Karpas-422 (cell line): ENCODE measurements at places on chromosomes 2 and 18.

GRCh38 chr2:100971221-100971620, 30.9 kb upstream of the RPL31 start:
- H3K36me3 ChIP-seq, result no peaks in the 10 kb centered on the region
- DNase-seq, result no peak
- H3K27me3 ChIP-seq, result no peaks in the 10 kb centered on the region
- H3K27ac ChIP-seq, result no peak overlapping the region

- H3K4me3 ChIP-seq, result no peak overlapping the region
- H3K36me3 ChIP-seq, result no peaks in the 10 kb centered on the region
- H3K4me1 ChIP-seq, result no peaks in the 10 kb centered on the region
- no peak for DNase-seq
- H3K27ac ChIP-seq, result no peak overlapping the region
Observed at GRCh38 chr18:67520351-67520921, 3.9 kb upstream of the DSEL start.

- H3K27me3 ChIP-seq, result no peaks in the 10 kb centered on the region
- DNase-seq, result peak; percentile 59
- no peaks in the 10 kb centered on the region for H3K36me3 ChIP-seq
- H3K4me3 ChIP-seq, result no peak overlapping the region
- no peak overlapping the region; the same call in 1 of the 2 replicates for H3K27ac ChIP-seq
- peaks cover 10% of the 10 kb centered on the region for H3K4me1 ChIP-seq
Observed at GRCh38 chr2:112794131-112794733, 9.9 kb upstream of the IL1A start.

DNA sequence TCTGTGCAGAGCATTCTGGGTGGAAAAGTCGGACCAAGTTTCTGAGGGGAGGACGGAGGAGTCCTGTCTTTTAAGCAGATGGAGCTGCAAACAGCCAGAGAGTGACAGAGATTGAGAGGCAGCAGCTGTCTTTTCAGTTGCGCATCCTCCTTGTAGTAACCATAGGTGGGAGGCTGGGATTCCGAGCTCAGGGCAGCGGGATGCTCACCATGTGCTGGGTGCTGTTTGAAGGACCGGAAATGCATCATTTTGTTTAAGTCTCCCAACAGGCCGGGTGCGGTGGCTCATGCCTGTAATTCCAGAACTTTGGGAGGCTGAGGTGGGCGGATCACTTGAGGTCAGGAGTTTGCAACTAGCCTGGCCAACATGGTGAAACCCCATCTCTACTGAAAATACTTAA, 93.4 kb downstream of the AGAP1 start:
- no peaks in the 10 kb centered on the region for H3K36me3 ChIP-seq
- H3K27me3 ChIP-seq, result no peaks in the 10 kb centered on the region
- no peak overlapping the region for H3K27ac ChIP-seq
- DNase-seq, result no peak
- H3K4me1 ChIP-seq, result no peaks in the 10 kb centered on the region
- H3K4me3 ChIP-seq, result no peak overlapping the region

- no peaks in the 10 kb centered on the region for H3K36me3 ChIP-seq
- H3K4me1 ChIP-seq, result no peaks in the 10 kb centered on the region
- H3K27ac ChIP-seq, result no peak overlapping the region
- no peak for DNase-seq
- H3K4me3 ChIP-seq, result no peak overlapping the region
Observed at GRCh38 chr18:22689712-22690111, 243.4 kb upstream of the RBBP8 start.

DNA sequence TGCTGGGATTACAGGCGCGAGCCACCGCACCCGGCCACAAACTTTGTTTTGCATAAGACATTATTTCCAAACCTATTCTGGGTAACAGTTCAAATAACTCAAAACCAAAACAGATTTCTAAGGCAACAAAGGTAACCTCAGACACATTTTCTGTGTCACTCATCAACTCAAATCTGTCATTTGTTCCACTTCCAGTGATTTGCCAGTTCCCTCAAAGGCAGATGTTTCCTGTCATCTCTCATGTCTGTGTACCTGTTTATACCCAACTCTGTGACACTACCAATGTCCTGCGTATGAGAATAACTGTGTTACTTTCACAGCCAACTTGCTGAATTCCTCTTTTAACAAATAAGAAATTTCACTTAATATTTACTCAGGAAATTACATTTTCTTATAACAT, 54.4 kb downstream of the SCN3A start:
- H3K27me3 ChIP-seq, result no peaks in the 10 kb centered on the region
- DNase-seq, result no peak
- no peak overlapping the region for H3K27ac ChIP-seq

DNA sequence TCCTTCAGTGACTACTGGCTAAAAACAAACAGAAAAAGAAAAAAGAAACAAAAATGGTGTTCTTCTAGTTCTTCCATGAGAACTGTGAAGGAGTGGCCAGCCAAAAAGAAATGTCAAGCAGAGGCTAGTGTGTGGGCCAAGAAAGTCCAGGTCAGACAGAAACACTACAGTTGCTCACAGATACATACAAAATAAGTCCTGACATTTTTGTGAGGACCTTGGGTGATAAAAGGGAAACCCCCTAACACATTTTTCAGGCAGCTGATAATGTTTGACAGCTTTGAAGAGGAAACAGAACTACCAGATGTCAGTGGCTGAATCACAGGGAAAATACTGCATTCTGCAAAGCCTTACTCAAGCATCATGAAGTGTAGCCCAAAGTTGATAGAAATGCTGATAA, 28.1 kb downstream of the ARHGAP25 start:
- peak overlapping the region; percentile 59 for H3K4me3 ChIP-seq
- H3K4me1 ChIP-seq, result peaks cover 99% of the 10 kb centered on the region
- peak overlapping the region; percentile 89 for H3K27ac ChIP-seq
- DNase-seq, result peak; percentile 86
- no peaks in the 10 kb centered on the region for H3K27me3 ChIP-seq
- H3K36me3 ChIP-seq, result peaks cover 10% of the 10 kb centered on the region

GRCh38 chr2:124079045-124079444, 54.0 kb downstream of the CNTNAP5 start:
- H3K4me1 ChIP-seq, result peaks cover 38% of the 10 kb centered on the region
- DNase-seq, result no peak

- H3K27ac ChIP-seq, result no peak overlapping the region
- peak; percentile 90 for DNase-seq
- H3K27me3 ChIP-seq, result no peaks in the 10 kb centered on the region
- H3K4me1 ChIP-seq, result no peaks in the 10 kb centered on the region; the same call in 1 of the 2 replicates
- no peaks in the 10 kb centered on the region for H3K36me3 ChIP-seq
- H3K4me3 ChIP-seq, result no peak overlapping the region
Observed at GRCh38 chr2:208040199-208041171, 15.2 kb upstream of the PLEKHM3 start.

DNA sequence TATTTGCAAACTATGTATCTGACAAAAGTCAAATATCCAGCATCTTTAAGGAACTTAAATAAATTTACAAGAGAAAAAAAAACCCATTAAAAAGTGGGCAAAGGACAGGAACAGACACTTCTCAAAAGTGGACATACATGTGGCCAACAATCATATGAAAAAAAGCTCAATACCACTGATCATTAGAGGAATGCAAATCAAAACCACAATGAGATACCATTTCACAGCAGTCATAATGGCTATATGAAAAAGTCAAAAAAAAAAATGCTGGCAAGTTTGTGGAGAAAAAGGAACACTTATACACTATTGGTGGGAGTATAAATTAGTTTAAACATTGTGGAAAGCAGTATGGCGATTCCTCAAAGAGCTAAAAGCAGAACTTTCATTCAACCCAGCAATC, 130.3 kb upstream of the LHCGR start:
- 0 out of 2 replicates have a peak, but pooled peaks cover 2% of the 10 kb centered on the region for H3K27me3 ChIP-seq
- DNase-seq, result no peak
- H3K36me3 ChIP-seq, result no peaks in the 10 kb centered on the region
- no peak overlapping the region for H3K27ac ChIP-seq
- H3K4me1 ChIP-seq, result no peaks in the 10 kb centered on the region

GRCh38 chr2:154697418-154698252, 860 bp upstream of the KCNJ3 start:
- no peak overlapping the region for H3K4me3 ChIP-seq
- no peak overlapping the region for H3K27ac ChIP-seq

DNA sequence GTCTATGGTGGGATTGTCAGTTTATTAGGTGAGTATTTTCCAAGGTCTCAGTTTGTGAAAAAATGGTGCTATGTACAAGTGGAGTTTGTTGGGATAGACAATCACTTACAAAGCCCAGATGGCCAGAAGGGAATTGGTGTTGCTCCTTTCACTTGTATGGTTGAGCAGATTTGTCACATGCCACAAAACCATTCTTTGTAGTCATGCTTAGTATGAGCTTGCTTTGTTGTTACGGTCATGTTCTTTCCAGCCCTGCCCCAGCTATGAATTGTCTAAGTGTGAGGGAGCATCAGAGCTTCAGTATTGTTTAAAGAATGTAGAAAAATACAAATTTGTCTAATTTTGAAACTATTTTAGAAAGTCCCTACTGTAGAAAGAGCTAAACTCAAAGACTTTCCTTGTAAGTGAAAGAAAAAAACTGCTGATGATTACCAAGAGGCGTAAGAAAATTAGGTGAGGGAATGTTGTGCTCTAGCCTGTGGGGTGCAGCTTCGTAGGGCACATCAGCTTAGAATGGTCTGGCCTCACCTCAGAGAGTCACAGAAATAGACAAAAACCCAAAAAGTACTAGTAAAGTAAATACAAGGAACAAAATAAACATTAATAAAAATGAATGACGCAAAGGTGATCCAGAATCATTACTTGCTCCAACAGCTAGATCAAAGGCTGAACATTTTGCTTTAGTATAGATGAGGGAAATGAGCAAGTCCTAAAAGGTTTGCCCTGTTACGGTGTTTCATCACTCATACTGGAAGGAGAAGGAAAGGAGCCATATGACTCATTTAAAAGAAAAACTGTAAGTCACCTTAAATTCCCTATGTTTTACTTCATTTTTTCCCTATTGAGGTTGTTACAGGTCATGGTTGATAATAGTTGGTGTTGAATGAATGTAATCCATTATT, 9.2 kb downstream of the TGIF1 start:
- peaks cover 24% of the 10 kb centered on the region for H3K4me1 ChIP-seq
- no peak for DNase-seq
- peaks cover 56% of the 10 kb centered on the region for H3K36me3 ChIP-seq
- no peak overlapping the region for H3K4me3 ChIP-seq
- H3K27ac ChIP-seq, result peak overlapping the region; percentile 1; the same call in 1 of the 2 replicates

DNA sequence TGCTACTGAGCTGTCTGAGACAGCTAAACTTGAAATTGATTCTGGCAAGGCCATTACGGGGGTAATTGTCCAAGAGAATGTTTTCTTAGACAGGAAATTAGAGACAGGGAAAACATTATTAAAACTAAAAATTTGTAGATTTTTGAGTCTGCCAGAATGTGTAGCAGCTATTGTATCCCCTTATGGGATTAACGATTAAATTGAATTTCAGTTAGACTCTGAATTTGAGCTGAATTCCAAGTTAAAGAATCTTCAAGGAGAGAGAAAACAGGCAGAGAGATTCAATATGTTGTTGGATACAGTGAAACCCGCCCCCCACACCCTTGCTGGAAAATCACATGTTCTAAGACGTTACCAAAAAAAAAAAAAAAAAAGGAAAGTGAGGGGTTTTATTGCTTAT, 32.7 kb upstream of the CCDC68 start:
- no peak overlapping the region for H3K27ac ChIP-seq
- H3K27me3 ChIP-seq, result no peaks in the 10 kb centered on the region
- H3K4me3 ChIP-seq, result no peak overlapping the region
- no peaks in the 10 kb centered on the region for H3K4me1 ChIP-seq
- H3K36me3 ChIP-seq, result no peaks in the 10 kb centered on the region

GRCh38 chr2:173059971-173060461, 15.6 kb upstream of the MAP3K20 start:
- H3K27ac ChIP-seq, result no peak overlapping the region
- no peaks in the 10 kb centered on the region for H3K27me3 ChIP-seq
- no peaks in the 10 kb centered on the region for H3K36me3 ChIP-seq
- DNase-seq, result no peak
- H3K4me1 ChIP-seq, result peaks cover 9% of the 10 kb centered on the region

GRCh38 chr18:45680066-45680690, 43.8 kb upstream of the SLC14A1 start:
- no peaks in the 10 kb centered on the region for H3K4me1 ChIP-seq
- no peaks in the 10 kb centered on the region for H3K27me3 ChIP-seq
- no peak for DNase-seq
- no peaks in the 10 kb centered on the region for H3K36me3 ChIP-seq
- H3K4me3 ChIP-seq, result no peak overlapping the region

DNA sequence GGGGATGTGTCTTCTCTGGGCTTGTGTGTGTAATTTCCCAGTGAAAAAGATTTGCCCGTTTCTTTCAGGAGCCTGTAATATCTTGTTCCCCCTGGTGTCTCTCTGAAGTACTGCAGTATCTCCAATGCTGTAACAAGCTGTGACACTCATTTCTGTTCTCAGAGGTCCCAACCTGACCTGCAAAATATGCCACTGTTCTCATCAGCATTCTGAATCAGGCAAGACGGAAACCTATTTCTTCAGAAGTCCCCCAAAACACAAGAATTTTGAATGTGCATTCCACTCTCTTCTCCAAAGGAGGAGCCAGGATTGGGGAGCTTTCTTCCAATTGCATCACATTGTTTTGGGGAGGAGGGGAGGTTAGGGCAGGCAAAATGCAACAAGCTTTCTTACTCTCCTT, 77.0 kb upstream of the CNGA3 start:
- H3K4me1 ChIP-seq, result no peaks in the 10 kb centered on the region
- peak; percentile 79 for DNase-seq
- H3K27me3 ChIP-seq, result no peaks in the 10 kb centered on the region
- no peak overlapping the region for H3K27ac ChIP-seq
- H3K36me3 ChIP-seq, result no peaks in the 10 kb centered on the region

GRCh38 chr2:8642366-8643068, 39.3 kb upstream of the ID2 start:
- no peak overlapping the region for H3K27ac ChIP-seq
- H3K4me1 ChIP-seq, result no peaks in the 10 kb centered on the region
- H3K36me3 ChIP-seq, result no peaks in the 10 kb centered on the region
- DNase-seq, result no peak

GRCh38 chr18:65298422-65298821, 452.4 kb upstream of the CDH7 start:
- H3K4me3 ChIP-seq, result no peak overlapping the region
- no peaks in the 10 kb centered on the region for H3K27me3 ChIP-seq
- H3K4me1 ChIP-seq, result no peaks in the 10 kb centered on the region
- DNase-seq, result no peak

- no peak overlapping the region for H3K4me3 ChIP-seq
- H3K4me1 ChIP-seq, result peaks cover 9% of the 10 kb centered on the region
- no peak for DNase-seq
- no peak overlapping the region for H3K27ac ChIP-seq
Observed at GRCh38 chr2:109519513-109519912, 94.3 kb downstream of the SEPTIN10 start.

DNA sequence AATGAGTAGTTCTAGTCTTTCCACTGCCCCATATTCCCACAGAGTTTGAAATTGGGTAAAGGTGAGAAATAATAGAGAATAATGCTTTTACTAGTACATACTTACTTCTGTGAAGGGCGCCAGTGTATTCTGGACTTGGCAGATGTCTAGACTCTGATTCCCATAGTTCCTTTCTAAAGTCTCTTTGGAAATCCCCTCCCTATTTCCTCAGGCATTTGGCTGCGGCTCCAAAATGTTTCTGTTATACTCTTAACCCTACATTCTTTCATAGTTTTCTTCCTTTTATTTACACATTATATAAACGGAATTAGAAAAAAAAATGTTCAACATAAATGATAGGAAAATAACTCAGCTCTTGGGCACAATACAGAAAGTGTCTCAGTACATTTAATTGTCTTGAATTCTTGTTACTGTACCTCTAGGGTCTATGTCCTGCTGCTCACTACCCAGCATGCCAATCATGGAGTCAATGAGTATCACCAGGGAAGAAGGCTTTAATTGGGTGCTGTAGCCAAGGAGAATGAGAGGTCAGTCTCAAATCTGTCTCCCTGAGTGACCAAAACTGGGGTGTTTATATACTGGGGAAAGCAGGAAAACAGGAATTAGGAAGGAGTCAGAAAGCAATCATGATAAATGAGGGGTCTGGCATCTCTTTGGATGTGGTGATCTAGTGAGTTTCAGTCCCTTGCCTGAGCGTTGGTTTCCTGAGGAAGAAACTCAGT, 147.8 kb upstream of the MMADHC start:
- no peak overlapping the region for H3K27ac ChIP-seq
- H3K4me3 ChIP-seq, result no peak overlapping the region
- DNase-seq, result no peak
- no peaks in the 10 kb centered on the region for H3K27me3 ChIP-seq
